Panc1 (cell line): ENCODE measurements at places on chromosomes 1 and 21. TPM values are rescaled to one million over a fixed set of nuclear protein-coding genes. Genes with fewer than 3 reads are reported as not detected.

EFNA3 gene
- total RNA-seq = 2.3 TPM

DNA sequence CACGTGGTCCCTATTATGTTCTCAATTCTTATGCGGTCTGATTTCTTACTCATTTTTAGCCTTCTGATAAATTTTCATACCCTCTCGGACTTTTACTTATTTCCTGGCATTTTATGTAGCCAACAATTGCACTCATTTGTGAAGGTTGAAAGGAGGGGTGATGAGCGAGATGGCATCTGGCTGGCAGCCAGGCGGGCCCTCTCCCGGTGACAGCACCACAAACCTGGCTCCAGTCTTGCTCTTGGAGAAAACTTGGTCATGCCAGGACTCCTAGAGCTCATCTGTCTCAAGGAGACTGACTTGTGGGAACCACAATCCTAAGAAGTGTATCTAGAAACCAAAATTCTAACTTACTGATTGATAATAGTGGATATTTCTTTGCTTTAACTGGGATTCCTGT, 14.6 kb upstream of the AHCTF1 start:
- H3K27ac ChIP-seq = no peak overlapping the region
- no peaks in the 10 kb centered on the region for H3K4me1 ChIP-seq
- no peak for DNase-seq
- no peaks in the 10 kb centered on the region for H3K27me3 ChIP-seq

DNA sequence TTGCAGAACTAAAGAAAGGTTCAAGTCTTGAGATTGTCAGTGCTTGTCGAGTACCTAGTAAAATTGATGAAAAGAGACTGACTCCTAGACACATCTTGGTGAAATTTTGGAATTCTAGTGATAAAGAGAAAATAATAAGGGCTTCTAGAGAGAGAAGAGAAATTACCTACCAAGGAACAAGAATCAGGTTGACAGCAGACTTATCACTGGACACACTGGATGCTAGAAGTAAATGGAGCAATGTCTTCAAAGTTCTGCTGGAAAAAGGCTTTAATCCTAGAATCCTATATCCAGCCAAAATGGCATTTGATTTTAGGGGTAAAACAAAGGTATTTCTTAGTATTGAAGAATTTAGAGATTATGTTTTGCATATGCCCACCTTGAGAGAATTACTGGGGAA, 16.3 kb downstream of the L1TD1 start:
- no peak overlapping the region for H3K27ac ChIP-seq
- H3K27me3 ChIP-seq = no peaks in the 10 kb centered on the region
- H3K36me3 ChIP-seq = no peaks in the 10 kb centered on the region
- H3K4me1 ChIP-seq = no peaks in the 10 kb centered on the region
- no peak for DNase-seq

DNA sequence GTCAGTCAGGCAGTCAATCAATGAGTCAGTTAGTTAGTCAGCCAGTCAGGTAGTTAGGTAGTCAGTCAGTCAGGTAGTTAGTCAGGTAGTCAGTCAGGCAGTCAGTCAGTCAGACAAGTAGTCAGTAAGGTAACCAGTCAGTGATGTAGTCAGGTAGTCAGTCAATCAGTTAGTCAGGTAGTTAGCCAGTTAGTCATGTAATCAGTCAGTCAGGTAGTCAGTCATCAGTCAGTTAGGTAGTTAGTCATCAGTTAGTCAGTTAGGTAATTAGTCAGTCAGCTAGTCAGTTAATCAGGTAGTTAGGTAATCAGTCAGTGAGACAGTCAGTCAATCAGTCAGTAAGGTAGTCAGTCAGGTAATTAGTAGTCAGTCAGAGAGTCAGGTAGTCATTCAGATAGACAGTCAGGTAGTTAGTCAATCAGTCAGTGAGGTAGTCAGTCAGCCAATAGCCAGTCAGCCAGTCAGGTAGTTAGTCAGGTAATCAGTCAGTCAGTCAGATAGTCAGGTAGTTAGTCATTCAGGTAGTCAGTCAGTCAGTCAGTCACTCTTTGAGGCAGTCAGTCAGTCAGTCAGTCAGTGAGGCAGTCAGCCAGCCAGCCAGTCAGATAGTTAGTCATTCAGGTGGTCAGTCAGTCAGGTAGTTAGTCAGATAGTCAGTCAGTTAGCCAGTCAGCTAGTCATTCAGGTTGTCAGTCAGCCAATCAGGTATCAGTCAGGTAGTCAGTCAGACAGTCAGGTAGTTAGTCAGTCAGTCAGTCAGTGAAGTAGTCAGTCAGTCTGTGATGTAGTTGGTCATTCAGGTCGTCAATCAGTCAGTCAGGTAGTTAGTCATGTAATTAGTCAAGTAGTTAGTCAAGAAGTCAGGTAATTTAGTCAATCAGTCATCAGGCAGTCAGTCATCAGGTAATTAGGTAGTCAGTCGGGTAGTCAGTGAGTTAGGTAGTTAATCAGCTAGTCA, 15.3 kb downstream of the KRTAP10-1 start:
- H3K4me3 ChIP-seq = no peak overlapping the region
- H3K27me3 ChIP-seq = no peaks in the 10 kb centered on the region
- no peaks in the 10 kb centered on the region for H3K36me3 ChIP-seq

GRCh38 chr21:29546071-29546470, 247.3 kb downstream of the BACH1 start:
- H3K27me3 ChIP-seq = no peaks in the 10 kb centered on the region
- H3K27ac ChIP-seq = no peak overlapping the region
- no peaks in the 10 kb centered on the region for H3K4me1 ChIP-seq

DNA sequence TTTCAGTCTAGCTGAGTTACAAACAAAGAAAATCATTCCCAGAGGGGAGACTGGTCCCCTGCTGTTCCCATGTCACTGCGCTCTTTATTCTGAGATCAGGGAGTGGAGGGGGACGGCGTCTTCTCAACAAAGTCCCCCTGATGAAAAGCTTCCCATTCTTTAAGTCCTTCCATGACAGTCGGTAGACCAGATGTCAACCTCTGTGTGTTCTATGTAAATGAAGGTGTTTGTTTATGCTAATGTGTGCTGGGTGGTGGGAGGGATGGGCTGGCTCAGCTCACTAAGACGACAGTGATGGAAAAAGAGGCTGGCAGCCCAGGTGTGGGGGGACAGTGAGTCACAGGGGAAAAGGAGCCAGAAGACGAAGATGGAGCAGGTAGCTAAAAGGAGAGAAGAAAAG, 148.2 kb upstream of the KLHDC7A start:
- H3K4me3 ChIP-seq = no peak overlapping the region
- H3K27me3 ChIP-seq = peaks cover 20% of the 10 kb centered on the region
- no peaks in the 10 kb centered on the region for H3K36me3 ChIP-seq
- no peak overlapping the region for H3K27ac ChIP-seq
- DNase-seq = no peak

DNA sequence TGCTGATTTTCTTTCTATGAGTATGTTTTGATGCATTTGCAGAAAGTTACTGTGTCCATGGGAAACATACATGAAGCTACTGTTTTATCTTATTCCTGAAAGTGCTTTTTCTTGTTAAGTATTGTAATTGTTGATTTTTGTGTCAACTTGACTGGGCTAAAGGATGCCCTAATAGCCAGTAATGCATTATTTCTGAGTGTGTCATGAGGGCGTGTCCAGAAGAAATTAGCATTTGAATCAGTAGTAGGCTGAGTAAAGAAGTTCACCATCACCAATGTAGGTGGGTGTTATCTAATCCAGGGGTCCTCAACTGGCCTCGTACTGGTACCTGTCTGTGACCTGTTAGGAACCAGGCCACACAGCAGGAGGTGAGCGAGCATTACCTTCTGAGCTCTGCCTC, 760.2 kb downstream of the PLA2G4A start:
- no peaks in the 10 kb centered on the region for H3K4me1 ChIP-seq
- no peak overlapping the region for H3K4me3 ChIP-seq
- no peaks in the 10 kb centered on the region for H3K27me3 ChIP-seq

- no peaks in the 10 kb centered on the region for H3K36me3 ChIP-seq
- peaks cover 6% of the 10 kb centered on the region for H3K4me1 ChIP-seq
- no peak for DNase-seq
- no peaks in the 10 kb centered on the region for H3K27me3 ChIP-seq
- H3K27ac ChIP-seq = no peak overlapping the region
These were observed 64.8 kb downstream of the GPR137B start for GRCh38 chr1:236207121-236207520.

DNA sequence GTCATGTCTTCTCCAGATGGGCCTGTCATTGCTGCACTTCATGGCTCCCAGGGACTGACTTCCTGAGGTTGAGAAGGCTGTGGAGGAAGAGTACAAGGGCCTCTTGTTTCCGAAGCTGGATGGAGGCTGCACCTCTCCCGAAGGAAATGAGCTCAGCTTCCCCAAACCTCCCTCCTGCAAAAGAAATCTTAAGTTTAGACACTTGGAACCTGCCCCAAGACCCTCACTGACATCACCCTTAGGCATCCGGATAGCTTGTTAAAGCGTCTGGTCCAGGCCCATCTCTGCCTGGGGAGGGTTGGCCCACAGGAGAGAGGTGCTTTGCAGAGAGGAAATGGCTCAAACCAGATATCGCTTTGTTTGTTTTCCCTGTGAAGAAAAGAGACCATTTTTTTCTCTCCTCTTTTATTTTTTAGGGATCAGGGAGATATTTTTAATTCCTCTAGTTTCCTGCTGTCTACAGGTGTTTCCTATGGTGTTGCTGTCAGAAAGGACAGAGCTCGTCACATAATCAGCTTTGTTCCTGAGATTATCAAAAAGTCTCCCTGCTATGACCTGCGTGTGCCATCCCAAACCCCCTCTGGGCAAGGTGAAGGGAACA, 25.0 kb downstream of the RCSD1 start:
- no peaks in the 10 kb centered on the region for H3K36me3 ChIP-seq
- no peaks in the 10 kb centered on the region for H3K27me3 ChIP-seq
- H3K4me1 ChIP-seq = no peaks in the 10 kb centered on the region
- H3K4me3 ChIP-seq = no peak overlapping the region

- no peak overlapping the region for H3K27ac ChIP-seq
- no peaks in the 10 kb centered on the region for H3K36me3 ChIP-seq
- no peaks in the 10 kb centered on the region; the same call in 1 of the 2 replicates for H3K4me1 ChIP-seq
- no peak overlapping the region for H3K4me3 ChIP-seq
- no peaks in the 10 kb centered on the region for H3K27me3 ChIP-seq
- DNase-seq = no peak
These were observed 63.5 kb downstream of the AGPAT3 start for GRCh38 chr21:43928222-43929125.

DNA sequence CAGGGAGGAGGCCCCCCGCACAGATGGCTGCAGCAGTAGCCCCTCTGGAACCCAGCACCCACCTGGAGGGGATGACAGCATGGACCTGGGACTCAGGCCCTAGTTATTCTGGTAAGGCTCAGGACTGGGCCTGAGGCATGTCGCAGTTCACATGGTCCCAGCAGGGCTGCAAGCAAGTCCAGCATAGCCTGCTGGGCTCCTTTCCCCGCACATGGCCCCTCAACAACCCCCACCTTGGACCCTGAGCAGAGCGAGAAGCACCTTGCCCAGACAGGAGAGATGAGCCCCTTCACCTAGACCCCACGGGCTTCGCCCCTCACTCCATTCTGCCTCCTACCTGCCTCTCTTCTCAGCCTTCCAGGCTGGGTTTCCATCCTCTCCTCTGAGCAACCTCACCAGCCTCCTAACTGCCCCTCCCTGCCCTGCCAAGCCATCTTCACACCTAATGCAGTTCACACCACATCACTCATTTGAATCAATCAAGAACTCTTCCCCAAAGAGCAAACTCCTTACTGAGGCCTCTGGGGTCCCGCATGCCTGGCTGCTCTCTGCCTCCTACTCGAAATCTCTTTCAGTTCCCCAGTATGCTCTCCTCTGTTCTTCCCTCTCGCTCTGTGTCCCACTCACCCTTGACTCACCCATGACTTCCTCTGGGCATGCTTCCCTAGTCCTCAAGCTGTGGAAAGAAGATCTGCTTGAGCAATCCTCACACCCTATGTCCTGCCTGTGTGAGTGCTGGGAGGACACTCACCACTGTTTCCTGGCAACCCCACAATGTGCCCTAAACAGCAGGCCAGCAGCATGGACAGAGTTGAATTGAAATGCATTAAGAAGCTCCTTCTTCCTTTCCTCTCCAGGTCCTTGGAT, 9.4 kb upstream of the THEMIS2 start:
- H3K36me3 ChIP-seq = no peaks in the 10 kb centered on the region
- peak; percentile 66 for DNase-seq
- no peak overlapping the region for H3K4me3 ChIP-seq
- H3K27ac ChIP-seq = no peak overlapping the region
- no peaks in the 10 kb centered on the region for H3K4me1 ChIP-seq

- H3K4me1 ChIP-seq = no peaks in the 10 kb centered on the region
- no peak overlapping the region for H3K27ac ChIP-seq
- DNase-seq = no peak
These were observed 5.2 kb upstream of the KAZN start for GRCh38 chr1:14593302-14593701.

GRCh38 chr1:30768830-30769718, 11.5 kb upstream of the LAPTM5 start:
- no peaks in the 10 kb centered on the region for H3K4me1 ChIP-seq
- H3K27me3 ChIP-seq = no peaks in the 10 kb centered on the region
- DNase-seq = no peak
- H3K36me3 ChIP-seq = no peaks in the 10 kb centered on the region
- no peak overlapping the region for H3K27ac ChIP-seq

DNA sequence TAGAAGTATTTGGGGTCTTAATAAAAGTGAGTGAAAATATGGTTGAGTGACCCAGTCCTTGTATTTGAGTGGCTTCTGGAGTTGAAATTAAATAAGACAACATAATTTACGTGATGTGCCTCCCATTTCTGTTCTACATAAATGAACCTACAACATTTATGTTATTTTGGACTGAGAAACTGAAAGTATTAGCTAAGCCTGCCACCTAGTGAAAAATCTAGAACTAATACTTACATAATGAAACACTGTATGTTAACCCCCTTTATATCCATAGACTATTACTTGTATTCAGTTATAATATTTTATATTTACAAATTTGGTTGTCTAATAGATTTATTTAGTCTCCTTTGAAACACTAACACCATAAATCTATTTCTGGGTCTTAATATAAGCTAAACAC, 298.9 kb downstream of the KCNT2 start:
- no peak overlapping the region for H3K4me3 ChIP-seq
- DNase-seq = peak; percentile 10
- H3K27ac ChIP-seq = no peak overlapping the region
- H3K4me1 ChIP-seq = no peaks in the 10 kb centered on the region

- H3K4me3 ChIP-seq = peak overlapping the region; percentile 38
- no peaks in the 10 kb centered on the region for H3K36me3 ChIP-seq
- peaks cover 22% of the 10 kb centered on the region for H3K27me3 ChIP-seq
- no peak overlapping the region for H3K27ac ChIP-seq
These were observed 70.2 kb downstream of the FOXD2 start for GRCh38 chr1:47507881-47508701.

DNA sequence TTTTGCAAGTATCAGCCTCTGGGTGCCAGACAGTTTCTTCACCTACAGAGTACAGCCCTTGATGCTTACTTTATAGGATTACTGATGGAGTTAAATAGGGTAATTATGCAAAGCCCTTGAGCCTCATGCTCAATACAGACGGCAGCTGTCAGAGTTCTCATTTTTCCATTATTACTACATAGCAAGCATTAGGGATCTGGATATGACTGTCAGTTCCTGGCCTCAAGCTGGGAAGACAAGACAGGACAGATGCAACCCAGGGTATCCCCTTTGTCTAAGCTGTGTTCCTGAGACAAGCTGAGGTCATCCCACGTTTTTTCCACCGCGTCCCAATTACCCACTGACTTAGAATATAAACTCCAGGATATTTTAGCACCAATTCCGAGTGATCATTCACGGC, 94.4 kb downstream of the SLC35F3 start:
- no peaks in the 10 kb centered on the region for H3K27me3 ChIP-seq
- H3K4me1 ChIP-seq = peaks cover 7% of the 10 kb centered on the region
- H3K27ac ChIP-seq = no peak overlapping the region
- no peak for DNase-seq
- H3K4me3 ChIP-seq = no peak overlapping the region
